ENCODE measurements at places on chromosomes 2 and 18.
A peak's percentile ranks its signal among the peaks of the same experiment; 100 is the strongest.

- DNase-seq: peak; percentile 78
These were observed 622.6 kb upstream of the ID2 start for GRCh38 chr2:8059255-8059654.

DNA sequence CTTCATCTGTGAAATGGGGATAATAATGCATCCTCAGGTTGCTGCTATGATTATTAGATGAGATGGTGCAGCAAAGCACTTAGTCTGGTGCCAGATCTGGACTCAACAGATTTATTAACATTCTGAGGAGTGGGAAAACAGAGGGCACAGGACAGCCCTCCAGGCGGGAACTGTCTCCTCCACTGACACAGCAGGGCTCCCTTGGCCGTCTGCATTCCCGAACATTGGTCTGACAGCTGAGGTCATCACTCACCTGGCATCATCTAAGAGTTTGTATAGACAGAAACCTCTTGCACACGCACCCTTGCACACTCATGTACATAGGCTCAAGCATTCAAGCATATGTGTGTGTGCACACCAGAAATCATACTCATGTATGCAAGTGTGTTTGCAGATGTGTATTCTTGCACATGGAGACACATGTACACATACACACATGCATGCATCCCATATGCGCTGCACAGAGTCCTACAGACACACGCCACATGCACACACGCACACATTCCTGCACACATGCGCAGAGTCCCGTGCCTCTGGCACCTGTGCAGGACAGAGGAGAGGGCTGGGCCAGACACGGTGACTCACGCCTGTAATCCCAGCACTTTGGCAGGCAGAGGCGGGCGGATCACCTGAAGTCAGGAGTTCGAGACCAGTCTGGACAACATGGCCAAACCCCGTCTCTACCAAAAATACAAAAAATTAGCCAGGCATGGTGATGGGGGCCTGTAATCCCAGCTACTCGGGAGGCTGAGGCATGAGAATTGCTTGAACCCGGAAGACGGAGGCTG lies 173.3 kb upstream of the GLI2 start:
- DNase-seq: no peak

GRCh38 chr2:209878701-209879100 lies 107.1 kb downstream of the UNC80 start:
- DNase-seq: no peak

- no peak for DNase-seq
These were observed 30.1 kb upstream of the PNO1 start for GRCh38 chr2:68127358-68128242.

DNA sequence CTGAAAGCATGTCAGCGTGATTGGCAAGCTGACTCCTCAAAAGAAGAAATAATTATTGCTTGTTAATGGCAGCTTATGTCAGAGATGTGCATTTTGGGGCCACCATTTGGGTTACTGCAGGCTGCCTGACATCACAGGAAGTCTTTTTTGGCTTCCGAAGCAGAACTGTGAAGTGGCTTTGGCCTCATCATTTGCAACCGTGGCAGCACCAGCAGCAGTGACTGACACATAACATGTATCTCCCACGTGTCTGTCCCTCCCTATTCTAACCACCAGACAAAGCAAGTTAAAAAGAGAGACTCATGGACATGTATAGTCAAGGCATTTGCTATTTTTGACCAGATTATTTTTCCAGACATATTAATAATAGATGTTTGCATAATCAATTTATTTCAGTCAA lies 488.7 kb upstream of the ACVR2A start:
- no peak for DNase-seq

GRCh38 chr2:8587920-8588830 lies 93.7 kb upstream of the ID2 start:
- no peak for DNase-seq
